ENCODE measurements at places on chromosomes 6 and 20. TPM values are rescaled to one million over a fixed set of nuclear protein-coding genes. Genes with fewer than 3 reads are reported as not detected.
A peak's percentile ranks its signal among the peaks of the same experiment; 100 is the strongest.

The TFAP2D gene
- total RNA-seq: not detected

The ZNF451 gene
- total RNA-seq: 19.0 TPM

The CLVS2 gene
- total RNA-seq: not detected

The ADGRF5 gene
- 48.0 TPM for total RNA-seq

The SIGLEC1 gene
- total RNA-seq: 9.5 TPM

The FOXA2 gene
- total RNA-seq: not detected

The IL17A gene
- not detected for total RNA-seq

The FERMT1 gene
- 1.5 TPM for total RNA-seq

The ADGRF4 gene
- not detected for total RNA-seq

The ZNF311 gene
- total RNA-seq: 0.35 TPM

The KIF13A gene
- 57.3 TPM for total RNA-seq

The GHRH gene
- total RNA-seq: not detected

The CCN5 gene
- total RNA-seq: 13.6 TPM

DNA sequence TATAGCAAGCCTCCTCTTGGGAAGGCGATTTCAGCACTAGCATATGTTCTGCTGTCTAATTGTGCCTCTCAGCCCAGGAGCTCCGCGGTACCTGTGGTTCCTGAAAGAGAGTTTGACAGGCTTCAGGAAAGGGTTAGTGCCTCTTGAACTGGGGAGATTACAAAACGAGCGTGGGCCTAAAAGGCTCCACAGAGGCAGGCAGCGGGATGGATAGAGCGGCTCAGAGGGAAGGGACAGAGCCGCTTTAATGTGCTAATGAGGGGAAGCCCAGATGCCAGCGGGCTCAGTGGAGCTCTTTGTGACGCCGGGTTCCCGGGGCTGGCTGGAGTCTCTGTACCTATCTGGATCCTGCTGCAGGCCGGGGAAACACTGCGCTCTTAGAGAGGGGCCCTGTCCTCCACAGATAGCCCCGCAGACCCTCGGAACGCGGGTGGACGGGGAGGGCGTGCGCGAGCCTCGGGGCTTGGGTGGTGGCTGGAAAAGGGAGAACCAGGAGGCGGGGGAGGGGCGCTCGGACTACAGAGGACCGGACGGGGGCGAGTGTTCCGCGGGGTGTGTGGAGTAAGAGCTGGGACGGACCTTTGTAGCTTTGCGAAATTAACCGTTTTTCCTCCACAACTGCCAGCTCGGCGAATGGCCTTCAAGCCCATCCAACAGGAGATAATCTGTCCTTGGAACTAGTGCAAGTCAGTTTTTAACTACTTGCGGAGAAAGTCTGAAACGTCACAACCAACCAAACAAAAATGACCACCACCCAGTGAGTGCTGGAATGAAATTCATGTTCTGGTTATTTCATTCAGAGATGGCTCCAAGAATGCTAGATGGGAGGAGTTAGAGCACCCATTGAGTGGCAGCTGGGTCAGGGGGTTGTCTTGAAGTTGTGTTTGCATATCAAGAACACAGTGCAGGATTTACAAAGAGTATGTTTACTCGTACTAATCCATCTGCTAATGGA, 13.0 kb downstream of the SLC35F1 start:
- DNase-seq: peak; percentile 68

- no peak for DNase-seq
Measured at GRCh38 chr6:13383328-13384163, 55.2 kb upstream of the TBC1D7 start.

- no peak for DNase-seq
Measured at GRCh38 chr6:44243345-44243744, 3.6 kb upstream of the HSP90AB1 start.

GRCh38 chr20:3811467-3812258, 8.7 kb upstream of the AP5S1 start:
- DNase-seq: peak; percentile 99

GRCh38 chr6:120873125-120873865, 461.0 kb downstream of the TBC1D32 start:
- DNase-seq: peak; percentile 22

GRCh38 chr6:40166963-40167362, 232.7 kb upstream of the MOCS1 start:
- DNase-seq: no peak

GRCh38 chr6:40336940-40337760, 250.0 kb downstream of the LRFN2 start:
- DNase-seq: no peak

DNA sequence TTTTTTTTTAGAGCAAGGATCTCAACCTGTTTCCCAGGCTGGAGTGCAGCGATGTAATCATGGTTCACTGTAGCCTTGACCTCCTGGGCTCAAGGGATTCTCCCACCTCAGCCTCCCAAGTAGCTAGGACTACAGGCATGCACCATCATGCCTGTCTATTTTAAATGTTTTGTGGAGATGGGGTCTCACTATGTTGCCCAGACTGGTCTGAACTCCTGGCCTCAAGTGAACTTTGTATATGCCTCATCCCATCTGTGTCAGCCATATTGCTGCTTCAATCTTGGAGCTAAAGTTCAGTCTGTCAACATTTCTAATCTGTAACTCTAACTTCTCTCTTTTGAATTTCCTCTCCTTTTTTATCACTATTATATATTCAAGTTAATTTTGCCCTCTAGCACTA, 54.3 kb downstream of the CD164 start:
- DNase-seq: no peak

GRCh38 chr6:131519670-131520436, 53.2 kb upstream of the ARG1 start:
- DNase-seq: no peak

GRCh38 chr20:36773107-36773596, 411 bp downstream of the DSN1 start:
- no peak for DNase-seq

DNA sequence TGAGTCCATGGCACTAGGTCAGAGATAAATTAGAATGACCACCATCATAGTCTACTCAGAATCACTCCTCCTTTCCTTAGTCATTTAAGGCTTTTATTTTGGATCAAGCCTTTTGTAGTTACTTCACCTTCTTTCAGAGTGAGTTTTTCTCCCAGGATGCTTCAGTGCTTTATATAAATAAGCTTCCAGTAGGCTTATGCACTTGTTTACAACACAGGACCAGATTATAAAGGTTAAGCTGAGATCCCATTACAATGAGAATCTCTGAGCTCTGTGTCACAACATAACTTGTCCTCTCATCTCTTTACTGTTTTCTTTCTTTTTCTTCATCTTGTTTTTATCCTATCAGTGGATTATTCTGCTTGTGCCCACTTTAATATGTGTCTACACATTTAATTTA, 47.9 kb downstream of the CEP57L1 start:
- DNase-seq: no peak

GRCh38 chr6:152295346-152295745, 341.8 kb downstream of the SYNE1 start:
- no peak for DNase-seq

DNA sequence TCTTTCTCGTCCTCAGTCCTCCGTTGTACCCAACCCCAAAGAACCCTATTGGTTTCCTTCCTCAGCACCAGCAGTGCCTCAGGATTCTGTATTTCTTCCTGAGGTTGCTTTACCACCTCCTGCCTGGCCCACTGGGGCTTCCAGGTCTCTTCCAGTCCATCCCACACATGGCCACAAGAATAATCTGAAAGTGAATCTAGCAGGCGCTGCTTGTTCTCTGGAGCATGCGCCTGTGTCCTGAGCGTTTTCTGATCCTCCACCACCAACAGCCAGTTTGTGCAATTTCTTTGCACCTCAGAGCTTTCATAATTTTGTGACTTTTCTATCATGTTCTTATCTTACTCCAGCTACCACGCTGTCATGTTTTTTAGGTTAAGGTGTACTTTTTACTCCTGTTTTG, 11.6 kb upstream of the HSP90AB1 start:
- DNase-seq: no peak

All from Right ventricle myocardium inferior (tissue), 1 donor.